ENCODE measurements at places on chromosomes 2 and 18. TPM values are rescaled to one million over a fixed set of nuclear protein-coding genes. Genes with fewer than 3 reads are reported as not detected.

Gene HOXD13
- not detected for total RNA-seq

Gene DPY30
- 43.6 TPM for total RNA-seq

Gene ALPI
- total RNA-seq = not detected

Gene CRIM1
- 108 TPM for total RNA-seq

Gene SKOR2
- total RNA-seq = not detected

Gene CDH19
- not detected for total RNA-seq

Data from fibroblast of the aortic adventitia (primary cell).